KBM-7 (cell line): ENCODE measurements at places on chromosomes 2 and 18.

GRCh38 chr2:46943881-46944798, 28.5 kb upstream of the MCFD2 start:
- DNase-seq: no peak

- DNase-seq: no peak
Measured at GRCh38 chr2:144096531-144096930, 423.4 kb downstream of the ZEB2 start.

DNA sequence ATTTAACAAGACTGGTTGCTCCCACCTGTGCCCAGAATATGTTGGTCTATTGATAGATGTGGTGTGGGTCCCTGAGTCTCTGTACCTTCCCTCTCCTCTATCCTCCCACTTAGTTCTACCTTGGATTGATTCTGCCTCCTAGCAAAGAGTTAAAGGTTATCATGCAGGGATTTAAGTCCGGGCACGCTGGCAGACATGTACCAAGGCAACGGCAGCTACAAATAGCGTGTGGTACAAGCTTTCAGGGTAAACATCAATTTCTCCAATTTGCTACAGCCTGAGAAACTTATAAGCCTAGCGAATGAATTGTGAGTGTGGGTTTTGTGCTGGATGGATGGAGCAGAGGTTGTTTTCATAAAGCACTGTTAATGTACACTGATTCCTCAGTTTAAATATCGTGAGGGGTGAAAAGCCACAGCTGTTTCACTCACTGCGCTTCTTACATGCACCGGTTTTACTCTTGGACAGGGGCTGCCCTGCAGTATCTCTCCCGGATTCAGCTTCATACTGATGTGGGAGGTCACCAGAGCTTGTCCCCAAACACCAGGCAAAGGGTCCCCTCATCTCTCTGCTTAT, 289.8 kb downstream of the ICOS start:
- DNase-seq: no peak

GRCh38 chr18:56443166-56443907, 195.1 kb downstream of the TXNL1 start:
- no peak for DNase-seq

DNA sequence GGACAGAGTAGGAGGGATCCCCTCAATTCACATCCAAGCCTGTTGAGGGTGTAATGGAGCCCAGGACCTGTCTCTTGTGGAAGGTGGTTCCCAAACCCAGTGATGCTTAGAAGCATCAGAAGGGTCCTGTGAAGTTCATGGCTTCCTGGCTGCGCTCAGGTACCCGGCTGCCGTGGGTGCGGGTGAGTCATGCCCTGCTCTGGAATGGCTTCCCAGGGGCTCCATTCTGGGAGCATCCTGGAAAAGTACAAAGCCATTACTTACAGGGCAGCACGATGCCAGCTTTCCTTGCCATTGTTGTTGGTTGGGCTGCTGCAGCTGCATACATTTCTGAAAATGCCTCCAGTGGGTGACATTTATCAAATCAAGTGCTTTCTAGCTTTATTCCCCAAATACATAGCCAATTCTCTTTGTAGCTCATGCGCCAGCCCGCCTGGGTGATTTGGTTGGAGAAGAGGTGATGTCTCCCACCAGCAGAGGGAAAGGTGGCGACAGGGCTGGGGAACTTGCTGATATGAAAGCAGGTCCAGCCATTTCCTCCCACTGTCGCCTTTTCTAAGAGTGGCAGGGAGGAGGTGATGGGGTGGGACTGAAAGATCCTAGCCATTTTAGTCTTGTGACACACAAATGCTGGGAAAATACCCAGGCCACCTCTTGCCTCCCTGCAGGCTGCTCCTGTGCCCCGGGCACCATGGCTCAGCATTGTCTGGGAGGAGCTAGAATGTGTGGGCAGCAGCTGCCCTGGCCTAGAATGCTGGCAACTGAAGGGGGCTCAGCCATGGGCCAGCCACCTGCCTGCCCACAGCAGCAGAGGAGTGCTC, 65.9 kb upstream of the HPCAL1 start:
- no peak for DNase-seq

GRCh38 chr2:29000481-29000880, 19.4 kb downstream of the TOGARAM2 start:
- peak; percentile 94 for DNase-seq

- no peak for DNase-seq
Measured at GRCh38 chr2:138658187-138658894, 121.8 kb downstream of the NXPH2 start.

- no peak for DNase-seq
Measured at GRCh38 chr2:175557810-175558377, 376.4 kb upstream of the ATP5MC3 start.

- no peak for DNase-seq
Measured at GRCh38 chr2:234996069-234996940, 44.5 kb downstream of the SH3BP4 start.
